ENCODE measurements at places on chromosomes 3 and 15.

DNA sequence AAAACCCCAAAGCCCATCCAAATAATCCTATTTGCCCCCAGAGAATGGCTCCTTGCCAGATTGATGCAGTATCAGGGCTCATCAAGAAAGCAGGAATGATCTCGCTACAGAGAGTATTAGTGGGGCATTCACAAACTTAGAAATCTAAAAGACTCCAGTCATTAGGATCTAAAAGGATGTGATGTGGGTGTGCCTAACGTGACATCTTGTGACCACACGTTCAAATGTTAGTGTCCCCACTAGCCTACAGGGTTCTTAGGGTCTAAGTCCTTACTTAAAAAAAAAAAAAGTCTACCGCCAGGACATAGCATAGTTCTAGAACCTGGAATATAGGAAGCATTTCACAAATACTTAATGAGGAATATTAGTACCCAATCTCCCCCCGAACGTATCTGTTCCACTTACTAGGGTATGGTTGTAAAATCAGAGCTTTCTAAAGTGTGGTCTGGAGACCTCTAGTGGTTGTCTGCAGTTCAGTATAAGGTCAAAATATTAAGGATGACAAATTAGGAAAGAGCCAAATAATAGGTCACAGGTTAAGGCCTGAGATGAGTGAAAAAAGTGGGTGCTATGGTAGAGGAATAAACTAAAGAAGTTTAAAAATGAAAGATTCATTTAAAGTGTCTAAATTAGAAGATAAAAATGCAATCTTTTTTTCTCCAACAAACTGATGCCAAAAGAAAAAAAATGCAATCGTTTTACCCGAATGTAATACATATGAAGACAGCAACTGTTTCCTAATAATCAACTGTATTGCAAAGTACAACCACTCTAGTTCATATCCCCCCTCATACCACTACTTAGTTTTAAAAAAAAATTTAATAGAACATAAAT is 4.2 kb upstream of the CHRM5 start:
- peak; percentile 49 for DNase-seq

DNA sequence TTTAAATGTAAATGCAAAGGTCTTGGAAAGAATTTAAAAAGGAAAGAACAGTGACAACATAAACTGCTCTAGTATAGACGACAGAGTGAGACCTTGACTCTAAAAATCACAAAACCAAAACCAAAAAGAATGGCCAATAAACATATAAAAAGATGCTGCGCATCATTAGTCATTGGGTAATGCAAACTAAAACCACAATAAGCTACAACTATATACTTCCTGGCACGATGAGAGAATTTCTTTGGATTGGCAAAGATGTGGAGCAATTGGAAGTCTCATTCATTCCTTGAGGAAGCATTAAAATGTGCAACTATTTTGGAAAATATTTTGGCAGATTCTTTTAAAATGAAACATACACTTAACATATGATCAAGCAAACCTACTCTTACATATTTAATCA is 98.7 kb upstream of the ZPLD1 start:
- no peak for DNase-seq

- DNase-seq, result no peak
Measured at GRCh38 chr3:24167429-24167828, 222.3 kb downstream of the NR1D2 start.

- no peak for DNase-seq
Measured at GRCh38 chr15:96974761-96975160, 644.3 kb downstream of the NR2F2 start.

DNA sequence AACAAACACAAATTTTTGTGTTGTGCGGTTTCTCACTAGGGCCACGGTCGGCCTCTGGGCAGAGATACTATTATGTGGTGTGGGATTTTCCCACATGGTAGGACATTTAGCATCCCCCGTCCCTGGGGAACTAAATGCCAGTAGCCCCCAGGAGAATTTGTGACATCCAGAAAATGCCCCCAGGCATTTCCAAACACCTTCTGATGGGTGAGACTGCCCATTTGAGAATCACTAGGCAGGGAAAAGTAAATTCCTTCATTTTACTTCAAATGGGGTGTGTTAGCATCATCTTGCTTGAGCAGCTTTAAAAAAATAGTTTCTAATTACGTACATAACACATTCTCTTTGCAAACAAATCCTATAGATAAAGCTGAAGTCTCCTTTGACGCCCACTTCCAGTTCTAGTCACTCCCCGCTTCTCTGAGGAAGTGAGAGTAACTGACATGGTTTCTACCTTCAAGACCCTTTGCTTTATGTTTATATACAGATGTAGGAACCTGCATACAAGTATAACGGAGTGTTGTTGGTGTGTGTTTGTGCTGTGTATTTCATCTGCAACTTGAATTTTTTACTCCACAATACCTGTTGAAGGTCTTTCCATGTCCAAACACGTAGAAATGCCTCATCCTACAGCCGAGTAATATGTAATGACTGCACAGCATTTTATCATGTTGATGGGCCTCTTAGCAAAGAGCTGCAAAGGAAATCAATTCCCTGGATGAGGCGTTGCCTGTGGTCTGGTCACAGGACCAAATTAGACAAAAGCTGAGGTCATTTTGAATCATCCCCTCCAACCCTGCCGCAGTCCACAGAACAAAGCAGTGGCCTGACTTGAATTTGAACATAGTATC is 31.4 kb upstream of the ZBTB38 start:
- no peak for DNase-seq

GRCh38 chr15:81375461-81375860 is 1.4 kb upstream of the TMC3 start:
- no peak for DNase-seq
